Kidney (tissue), 22 donors: ENCODE measurements at places on chromosomes 1 and 21.

GRCh38 chr21:17602874-17603273 lies 9.8 kb downstream of the BTG3 start:
- DNase-seq, result no peak

DNA sequence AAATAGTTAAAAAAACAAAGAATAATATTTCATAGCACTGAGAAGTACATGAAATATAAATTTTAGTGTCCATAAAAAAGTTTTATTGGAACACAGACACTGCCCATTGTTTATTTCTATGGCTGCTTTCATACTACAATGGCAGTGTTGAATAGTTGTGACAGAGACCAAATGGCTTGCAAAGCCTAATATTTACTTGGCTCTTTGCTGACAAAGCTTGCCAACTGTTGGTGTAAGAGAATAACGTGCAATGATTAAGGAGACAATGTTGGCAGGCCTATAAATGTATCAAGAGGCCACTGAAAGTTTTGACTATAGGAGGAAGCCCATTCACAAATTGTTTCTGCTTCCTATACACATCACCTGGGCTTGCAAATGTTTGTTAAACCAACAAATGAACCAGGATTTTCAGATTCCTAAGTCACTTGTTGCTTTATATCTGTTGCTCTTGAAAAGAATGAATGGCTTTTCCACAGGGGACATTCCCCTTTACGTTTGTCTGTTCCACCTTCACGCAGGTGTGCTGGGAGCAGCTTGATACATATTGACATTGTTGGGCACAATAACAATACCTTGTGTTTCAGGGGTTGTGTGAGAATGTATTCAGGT lies 5.5 kb upstream of the ST6GALNAC3 start:
- no peak for DNase-seq

GRCh38 chr21:34080710-34081109 lies 7.3 kb downstream of the MRPS6 start:
- no peak for DNase-seq

- no peak for DNase-seq
Measured at GRCh38 chr1:223308136-223308535, 55.8 kb downstream of the SUSD4 start.

- no peak for DNase-seq
Measured at GRCh38 chr1:107787299-107787698, 177.7 kb downstream of the VAV3 start.

DNA sequence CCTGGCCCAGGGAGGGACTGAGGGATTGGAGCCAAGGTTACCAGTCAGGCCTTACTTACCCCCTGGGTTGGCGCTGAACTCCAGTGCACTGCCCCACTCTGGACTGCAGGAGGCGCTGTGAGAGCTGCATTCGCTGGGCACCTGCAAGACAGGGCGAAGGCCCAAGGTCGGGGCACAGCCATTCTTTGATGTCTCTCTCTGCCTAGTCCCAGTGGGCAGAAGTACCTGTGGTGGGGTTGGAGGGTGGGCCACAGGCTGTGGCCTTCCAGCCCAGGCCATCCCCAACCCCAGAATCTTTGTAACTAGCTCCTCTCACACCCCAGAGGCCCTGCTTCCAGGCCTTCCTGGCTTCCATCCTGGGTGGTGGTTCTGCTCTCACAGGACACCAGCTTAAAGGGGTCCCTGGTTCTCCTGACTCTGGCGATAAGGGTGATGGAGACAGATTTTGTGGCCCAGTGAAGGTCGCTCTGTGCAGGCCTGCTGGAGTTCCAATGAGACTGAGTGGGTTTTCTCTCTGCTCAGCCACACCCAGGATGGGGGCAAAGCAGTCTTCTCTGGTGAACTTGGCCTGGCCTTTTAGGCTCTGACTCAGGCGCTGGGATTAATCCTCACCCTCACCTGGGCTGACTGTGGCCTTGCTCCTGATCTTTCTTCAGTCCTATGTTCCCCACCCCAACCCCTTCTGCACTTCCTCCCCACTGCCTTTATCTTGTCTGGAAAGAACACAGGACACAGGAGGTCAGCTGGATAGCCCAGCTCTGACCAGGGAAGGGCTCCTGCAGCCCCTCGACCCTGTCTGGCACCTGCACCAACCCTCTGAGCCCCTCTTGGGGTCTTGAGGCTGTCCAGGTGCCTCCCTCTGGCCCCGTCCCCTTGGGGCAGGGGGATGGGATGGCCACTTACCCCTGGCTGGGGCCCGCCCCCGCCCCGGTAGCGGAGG lies 954 bp downstream of the MYOG start:
- DNase-seq, result peak; percentile 41

DNA sequence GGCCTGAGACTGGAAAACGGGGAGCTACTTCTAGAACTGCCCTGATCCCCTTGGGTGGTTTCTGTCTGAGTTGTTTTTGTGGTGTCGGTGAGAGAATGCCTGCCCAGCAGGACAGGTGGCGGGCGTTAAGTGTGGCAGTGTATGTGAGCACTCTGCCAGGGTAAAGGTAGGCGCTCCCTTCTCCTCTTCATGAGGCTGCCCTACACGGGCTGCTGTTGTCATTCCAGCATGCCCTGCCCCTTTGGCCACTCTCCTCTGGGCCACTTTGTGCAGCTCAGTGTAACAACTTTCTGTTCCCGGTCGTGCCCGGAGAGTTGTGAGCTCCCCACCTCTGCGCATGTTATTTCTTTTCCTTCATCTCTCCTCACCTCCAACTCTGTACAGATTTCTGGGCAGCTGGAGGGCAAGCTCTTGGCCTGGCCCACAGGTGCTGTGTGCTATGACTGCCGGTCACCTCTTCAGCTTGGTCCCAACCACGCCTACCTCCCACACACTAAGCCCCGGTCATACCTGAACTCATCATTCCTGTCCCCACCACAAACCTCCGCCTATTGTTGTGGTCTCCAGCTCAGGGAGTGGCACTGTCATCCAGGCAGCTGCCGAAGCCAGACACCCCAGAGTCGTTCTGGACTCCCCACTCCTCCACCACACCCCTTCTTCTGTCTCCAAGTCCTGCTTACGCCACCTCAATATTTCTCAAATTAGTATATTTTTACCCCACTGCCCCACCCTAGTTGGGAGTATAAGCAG lies 69.0 kb downstream of the GADD45A start:
- DNase-seq, result no peak

DNA sequence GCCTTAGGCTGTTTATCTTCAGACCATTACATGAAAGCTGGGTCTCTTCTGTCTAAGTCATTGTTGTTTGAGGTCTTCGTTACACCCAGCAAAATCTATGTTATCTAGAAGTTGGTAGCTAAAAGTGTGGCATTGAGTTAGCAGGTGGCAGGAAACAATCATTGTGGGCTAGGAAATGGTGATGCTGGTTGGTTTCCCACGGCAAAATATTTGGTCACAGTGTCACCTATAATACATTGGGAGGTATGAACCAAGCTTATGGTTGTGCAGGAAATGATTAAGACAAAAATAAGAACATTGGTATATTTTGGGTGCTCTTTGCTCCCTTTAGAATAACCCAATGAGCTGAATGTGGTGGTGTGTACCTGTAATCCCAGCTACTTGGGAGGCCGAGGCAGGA lies 169.7 kb downstream of the TRIM33 start:
- DNase-seq, result no peak

DNA sequence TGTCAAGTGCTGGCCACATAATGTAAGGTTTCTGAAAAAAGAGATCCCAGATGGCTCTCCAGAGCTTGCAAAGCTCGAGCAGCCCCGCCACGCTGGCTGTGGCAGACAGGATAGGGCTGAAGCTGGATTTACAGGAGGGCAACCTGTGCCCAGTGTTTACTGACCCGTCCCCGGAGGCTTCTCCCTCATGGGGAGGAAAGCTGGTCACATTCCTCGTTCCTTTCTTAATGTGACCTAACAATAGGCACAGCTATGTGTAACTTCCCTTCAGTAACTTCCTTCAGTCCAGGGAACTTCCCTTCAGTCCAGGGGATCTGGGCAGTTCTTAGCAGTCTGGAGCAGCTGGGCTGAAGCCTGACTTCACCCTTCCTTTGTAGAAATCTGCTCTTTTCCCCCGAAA lies 7.7 kb downstream of the SLFNL1 start:
- DNase-seq, result no peak

GRCh38 chr21:41668686-41669532 lies 97.9 kb downstream of the RIPK4 start:
- DNase-seq, result peak; percentile 28

DNA sequence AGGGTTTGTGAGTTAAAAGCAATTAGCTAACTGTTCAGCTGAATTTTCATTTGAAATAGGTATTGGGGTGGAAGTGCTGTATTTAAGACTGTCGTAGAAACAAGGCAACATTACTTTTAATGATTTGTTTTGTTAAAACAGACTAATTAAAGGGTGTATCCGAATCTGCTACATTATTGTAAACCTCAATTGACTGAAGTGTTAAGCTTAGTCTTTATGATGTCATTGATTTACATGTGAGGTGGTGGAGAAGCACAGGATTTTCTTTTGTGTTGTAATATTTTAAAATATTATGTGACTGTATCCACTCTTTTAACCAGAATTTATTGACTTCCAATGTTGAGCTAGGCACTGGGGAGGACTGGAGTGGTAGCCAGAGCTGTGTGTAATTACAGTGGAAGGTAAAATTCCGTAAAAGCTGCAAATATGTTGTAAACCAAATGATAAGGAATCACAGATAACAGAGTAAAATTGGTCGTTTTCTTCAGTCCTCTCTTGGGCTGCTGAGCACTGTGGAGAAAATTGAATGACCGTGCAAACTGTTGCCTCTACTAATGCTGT lies 1.6 kb downstream of the HOOK1 start:
- no peak for DNase-seq

DNA sequence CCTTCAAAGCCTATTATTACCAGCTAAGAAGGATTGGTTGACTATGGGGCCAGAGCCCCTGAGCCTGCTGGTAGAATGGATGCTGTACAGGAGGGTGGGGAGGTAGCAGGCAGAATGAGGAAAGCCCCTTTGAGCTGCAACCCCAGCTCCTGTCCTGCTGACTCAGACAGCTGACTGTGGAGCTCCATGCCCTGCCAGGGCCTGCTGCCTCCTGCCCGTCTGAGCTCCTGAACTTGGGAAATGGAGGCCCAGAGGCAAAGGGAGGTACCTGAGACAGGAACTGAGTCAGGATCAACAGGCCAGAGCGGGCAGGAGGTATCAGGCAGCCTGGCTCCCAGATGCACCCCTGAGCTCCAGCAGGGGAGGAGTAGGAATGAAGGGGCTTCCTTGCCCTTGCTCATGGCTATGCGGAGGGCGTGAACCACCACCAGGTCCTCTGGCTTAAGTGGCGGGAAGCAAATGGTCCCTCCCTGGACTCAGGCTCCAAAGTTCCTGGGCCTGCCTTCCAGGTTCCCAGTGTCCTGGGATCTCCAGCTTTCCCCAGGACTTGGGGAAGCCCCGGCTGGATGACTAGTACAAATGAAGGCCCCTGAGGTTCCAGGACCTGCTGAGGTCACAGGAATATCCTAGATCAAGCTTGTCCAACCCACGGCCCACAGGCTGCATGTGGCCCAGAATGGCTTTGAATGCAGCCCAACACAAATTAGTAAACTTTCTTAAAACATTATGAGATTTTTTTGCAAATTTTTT lies 3.9 kb upstream of the SFN start:
- DNase-seq, result no peak

DNA sequence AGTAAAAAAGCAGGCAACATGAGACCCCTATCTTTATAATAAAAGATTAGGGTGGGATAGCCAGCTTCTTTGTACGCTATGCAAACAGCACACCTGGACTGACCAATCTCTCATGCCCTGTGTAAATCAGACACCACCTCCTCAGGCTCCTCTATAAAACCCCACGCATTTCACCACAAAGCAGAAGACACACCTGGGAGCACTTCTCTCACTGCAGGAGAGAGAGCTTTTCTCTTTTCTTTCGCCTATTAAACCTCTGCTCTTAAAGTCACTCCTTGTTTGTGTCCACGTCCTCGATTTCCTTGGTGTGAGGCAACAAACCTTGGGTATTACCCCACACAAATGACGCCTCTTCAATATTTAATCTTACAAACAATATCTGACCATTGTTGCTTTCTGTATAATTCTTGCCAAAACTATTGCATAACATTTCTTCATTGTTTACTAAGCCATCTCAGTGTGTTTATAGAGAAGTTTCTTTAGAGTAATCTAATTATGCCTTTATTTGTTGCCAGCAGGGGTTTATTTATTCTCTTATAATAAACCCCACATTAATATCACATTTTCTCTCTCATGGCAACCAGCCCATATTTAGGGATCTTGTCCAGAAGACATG lies 31.6 kb upstream of the NUF2 start:
- no peak for DNase-seq

- peak; percentile 79 for DNase-seq
Measured at GRCh38 chr1:207454046-207454964, at the start of gene CR2. TSS of gene CR2 (plus strand) at chr1:207454328. CDS start at chr1:207454419, 91 bp downstream.

DNA sequence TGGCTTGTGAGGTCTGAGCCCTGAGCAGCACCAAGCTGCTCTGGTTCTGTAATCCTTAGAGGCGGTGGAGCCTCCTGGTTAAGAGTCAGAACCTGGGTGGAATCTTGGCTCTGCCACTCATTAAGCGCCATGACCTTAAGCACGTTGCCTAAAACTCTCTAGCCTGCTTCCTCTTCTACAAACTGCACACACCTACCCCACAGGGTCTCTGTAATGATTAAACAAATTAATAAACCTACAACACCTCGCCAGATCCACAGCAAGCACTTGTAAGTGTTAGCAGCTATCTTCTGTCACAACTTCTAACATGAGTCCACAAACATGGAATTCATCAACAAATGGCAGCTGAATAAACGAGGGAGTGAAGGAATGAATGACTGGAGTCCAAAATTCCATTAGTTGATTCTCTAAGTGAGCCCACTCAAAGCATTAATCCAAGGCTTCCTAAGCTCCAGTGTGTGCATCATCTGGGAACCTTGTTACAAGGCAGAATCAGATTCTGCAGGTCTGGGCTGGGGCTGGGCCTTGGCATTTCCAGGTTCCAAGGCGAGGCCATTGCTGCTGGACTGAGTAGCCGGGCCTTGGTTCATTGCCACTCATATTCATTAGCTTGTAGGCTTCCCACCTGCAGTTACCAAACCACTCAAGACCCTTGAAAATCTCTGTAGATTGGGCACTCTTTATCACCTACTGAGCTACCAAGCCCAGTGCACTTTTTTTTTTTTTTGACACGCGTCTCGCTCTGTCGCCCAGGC lies 168.6 kb downstream of the HIVEP3 start:
- DNase-seq, result no peak

DNA sequence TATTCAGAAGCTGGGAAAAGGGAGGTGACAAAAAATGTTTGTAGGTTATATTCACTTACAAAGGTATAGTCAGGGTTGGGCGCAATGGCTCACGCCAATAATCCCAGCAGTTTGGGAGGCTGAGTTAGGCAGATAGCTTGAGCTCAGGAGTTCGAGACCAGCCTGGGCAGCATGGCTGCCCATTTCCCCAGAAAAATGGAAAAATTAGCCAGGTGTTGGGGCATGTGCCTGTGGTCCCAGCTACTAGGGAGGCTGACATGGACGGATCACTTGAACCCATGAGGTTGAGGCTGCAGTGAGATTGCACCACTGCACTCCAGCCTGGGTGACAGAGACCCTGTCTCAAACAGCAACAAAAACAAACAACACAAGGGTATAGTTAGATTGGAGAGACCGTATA lies 3.0 kb downstream of the TIMM17A start:
- no peak for DNase-seq
